ENCODE measurements at places on chromosomes 11 and 22. TPM values are rescaled to one million over a fixed set of nuclear protein-coding genes. Genes with fewer than 3 reads are reported as not detected.

Gene ZFTA
- total RNA-seq = 1.7 TPM

Gene DDIAS
- 23.5 TPM for total RNA-seq

Gene PVALB
- not detected for total RNA-seq

Gene RAG1
- 0.37 TPM for total RNA-seq

Gene SAA4
- total RNA-seq = not detected

Gene SPON1
- total RNA-seq = 0.26 TPM

Gene MYEOV
- total RNA-seq = not detected

Gene CHRM1
- total RNA-seq = not detected

Gene KRTAP5-2
- not detected for total RNA-seq

Gene PPP1R14B
- 261 TPM for total RNA-seq

GRCh38 chr11:80856066-80856465 lies 1415.2 kb upstream of the TENM4 start:
- DNase-seq = no peak

- DNase-seq = no peak
Observed at GRCh38 chr11:36362902-36363301, 66.8 kb downstream of the PRR5L start.

- DNase-seq = peak; percentile 3
Observed at GRCh38 chr11:72581067-72581466, 93.2 kb downstream of the PDE2A start.

- DNase-seq = no peak
Observed at GRCh38 chr11:46952553-46952952, 16.0 kb downstream of the CSTPP1 start.

- DNase-seq = no peak
Observed at GRCh38 chr11:69356703-69357457, 62.9 kb downstream of the MYEOV start.

GRCh38 chr22:19710020-19710768 lies 4.1 kb upstream of the SEPTIN5 start:
- DNase-seq = no peak

GRCh38 chr22:18035751-18036150 lies 11.4 kb upstream of the MICAL3 start:
- no peak for DNase-seq

- peak; percentile 18 for DNase-seq
Observed at GRCh38 chr22:43955883-43956782, 891 bp downstream of the SAMM50 start.

DNA sequence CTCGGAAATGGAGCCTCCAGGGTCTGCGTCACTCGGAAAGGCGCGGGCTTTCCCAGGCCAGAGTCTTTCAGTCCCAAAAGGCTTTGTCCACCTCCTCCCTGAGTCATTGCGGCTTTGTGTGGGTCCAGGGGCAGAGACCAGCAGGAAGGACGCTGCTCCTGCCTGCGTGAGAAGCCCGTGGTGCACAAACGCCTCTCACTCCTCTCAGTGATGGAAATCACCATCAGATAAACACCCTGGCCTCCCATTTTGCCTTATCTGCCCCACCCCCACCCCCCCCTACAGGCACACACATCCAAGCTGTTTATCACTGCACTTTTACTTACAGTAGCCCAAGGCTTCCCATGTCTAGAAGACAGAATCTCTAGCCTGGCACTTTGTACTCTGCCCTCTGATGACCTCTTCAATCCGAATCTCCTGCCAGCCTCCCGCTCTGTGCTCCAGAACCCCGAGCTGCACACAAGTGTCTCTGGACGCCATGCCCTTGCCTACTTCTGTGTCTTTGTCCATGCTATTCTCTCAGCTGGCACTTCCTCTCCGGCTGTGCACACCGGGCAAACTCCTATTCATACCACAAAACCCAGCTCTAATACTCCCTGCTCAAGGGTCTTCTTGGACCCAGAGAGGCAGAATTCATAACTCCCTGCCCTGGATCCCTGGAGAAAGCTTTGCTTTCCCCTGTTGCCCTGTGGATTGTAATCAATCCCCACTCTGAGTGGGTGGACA lies 954.6 kb downstream of the TBC1D22A start:
- DNase-seq = no peak

- no peak for DNase-seq
Observed at GRCh38 chr11:79525257-79525656, 84.4 kb upstream of the TENM4 start.

- no peak for DNase-seq
Observed at GRCh38 chr11:121773076-121773475, 320.3 kb upstream of the SORL1-AS1 start.

DNA sequence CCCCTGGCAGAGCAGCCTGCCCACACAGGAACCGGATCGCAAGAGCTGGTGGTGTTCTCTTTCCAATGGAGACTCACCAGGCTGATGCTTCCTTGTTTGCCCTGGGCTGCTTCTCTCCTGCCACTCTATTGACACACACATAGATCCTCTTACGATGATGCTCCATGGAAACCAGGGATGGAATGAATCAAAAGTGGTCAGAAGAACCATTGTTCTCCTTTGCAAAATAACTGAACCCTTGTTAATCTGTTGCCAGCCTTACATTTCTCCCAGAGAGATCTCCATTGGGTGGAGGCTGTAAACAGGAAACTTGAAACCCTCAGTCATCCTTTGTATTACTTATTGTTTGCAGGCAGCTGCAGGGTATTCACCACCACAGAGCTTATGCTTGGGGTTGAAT lies 24.6 kb upstream of the LDLRAD3 start:
- DNase-seq = no peak

DNA sequence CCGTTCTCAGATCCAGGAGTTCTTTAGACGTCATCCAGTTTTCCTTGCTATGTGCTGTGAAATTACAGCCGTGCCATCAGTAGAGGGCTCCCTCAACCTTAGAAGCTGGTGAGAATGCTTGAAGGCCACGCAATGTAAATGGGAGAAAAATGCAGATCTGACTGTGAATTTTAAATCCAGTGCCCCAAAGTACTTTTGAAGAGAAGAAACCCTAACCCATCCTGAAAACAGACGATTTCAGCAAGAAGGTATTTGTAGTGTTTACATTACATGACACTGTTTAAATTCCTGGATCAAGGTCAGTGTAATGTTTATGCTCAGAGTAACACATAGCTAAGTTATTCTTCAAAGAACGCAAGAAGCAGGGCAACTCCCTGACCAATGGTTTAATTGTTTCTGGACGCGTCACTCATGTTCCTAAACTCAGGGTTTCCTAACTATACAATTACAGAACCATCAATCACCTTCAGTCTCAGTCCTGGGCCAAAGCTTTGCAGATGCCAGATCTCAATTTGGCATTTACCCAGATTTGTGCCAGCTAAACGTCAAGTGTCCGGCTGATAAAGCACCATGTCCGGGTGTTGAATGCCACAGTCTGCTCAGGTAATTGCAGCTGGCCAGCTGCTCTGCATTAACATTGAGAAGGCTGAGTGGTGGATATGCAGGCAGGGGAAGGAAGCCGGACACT lies 38.2 kb downstream of the ADAMTS8 start:
- DNase-seq = no peak

- no peak for DNase-seq
Observed at GRCh38 chr11:73477518-73477917, 101.3 kb downstream of the RELT start.

GRCh38 chr11:47511917-47512316 lies 41.0 kb downstream of the CELF1 start:
- no peak for DNase-seq

DNA sequence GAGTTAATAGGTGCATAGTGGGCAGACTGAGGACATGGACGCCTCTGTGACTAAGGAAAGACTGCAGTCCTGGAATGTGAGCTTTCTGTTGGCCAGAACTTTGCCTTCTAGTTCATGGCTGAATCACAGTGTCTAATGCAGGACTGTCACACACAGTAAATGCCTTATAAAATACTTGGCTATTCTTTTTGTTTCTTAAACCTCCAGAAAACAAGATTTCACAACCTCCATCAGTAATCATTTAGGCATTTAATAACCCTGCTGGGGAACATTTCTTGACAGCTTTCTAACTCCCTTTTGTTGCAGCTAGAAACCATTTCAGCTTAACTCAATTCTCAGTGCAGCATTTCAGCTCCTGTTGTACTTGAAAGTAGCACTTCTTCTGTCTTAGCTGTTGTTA lies 335.8 kb upstream of the DDI1 start:
- DNase-seq = no peak

- DNase-seq = no peak
Observed at GRCh38 chr11:58647141-58647699, 24.8 kb downstream of the CNTF start.

DNA sequence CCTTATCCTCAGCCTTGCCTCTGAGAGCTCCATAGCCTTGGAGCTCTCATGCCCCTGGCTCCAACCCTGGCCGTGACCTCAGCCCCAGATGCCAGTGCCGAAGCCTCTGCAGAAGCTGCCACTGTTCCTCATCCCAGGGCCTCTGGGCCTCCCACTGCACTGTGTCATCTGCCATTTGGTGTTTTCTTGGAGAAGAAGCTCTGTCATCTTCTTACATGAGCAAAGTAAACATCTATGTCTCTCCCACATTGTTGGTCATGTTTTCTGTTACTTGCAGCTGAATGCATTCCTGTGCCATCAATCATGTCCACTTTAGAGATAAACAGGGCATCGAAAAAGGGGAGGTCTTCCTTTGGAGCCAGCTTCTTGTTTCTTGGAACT lies 45.0 kb upstream of the FTH1 start:
- no peak for DNase-seq

DNA sequence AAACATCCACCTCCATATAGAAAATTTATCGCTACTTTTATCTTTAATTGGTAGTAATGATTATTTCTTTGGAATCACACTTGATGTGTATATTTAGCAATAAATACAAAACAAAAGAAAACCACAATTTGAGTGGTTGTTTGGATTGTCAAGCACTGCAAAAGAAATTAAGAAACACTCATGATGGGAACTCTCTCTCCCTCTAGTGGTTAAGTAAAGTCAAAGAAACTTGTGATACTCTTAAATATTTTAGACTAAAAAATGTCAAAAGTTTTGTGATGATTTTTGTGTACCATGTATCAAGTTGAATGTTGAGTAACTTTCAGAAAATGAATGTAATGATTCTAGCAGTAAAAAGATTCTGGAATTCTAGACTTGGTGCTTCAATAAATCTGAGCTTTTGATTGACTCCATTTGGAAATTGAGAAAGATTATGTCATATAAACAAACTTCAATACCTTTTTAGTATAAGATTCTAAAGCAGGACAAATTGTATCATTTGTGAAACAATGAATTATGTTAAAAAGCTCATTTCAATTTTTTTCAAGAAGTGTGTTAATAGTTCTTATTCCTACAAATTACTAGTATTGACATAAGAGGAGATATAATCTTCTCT lies 20.8 kb downstream of the MUC15 start:
- no peak for DNase-seq

GRCh38 chr22:43277987-43278601 lies 65.1 kb downstream of the SCUBE1 start:
- DNase-seq = no peak

Measured in activated CD4-positive, alpha-beta T cell treated with anti-CD3 and anti-CD28 coated beads for 36 hours (primary cell).